ENCODE measurements at places on chromosomes 5 and 9.
A peak's percentile ranks its signal among the peaks of the same experiment; 100 is the strongest.

DNA sequence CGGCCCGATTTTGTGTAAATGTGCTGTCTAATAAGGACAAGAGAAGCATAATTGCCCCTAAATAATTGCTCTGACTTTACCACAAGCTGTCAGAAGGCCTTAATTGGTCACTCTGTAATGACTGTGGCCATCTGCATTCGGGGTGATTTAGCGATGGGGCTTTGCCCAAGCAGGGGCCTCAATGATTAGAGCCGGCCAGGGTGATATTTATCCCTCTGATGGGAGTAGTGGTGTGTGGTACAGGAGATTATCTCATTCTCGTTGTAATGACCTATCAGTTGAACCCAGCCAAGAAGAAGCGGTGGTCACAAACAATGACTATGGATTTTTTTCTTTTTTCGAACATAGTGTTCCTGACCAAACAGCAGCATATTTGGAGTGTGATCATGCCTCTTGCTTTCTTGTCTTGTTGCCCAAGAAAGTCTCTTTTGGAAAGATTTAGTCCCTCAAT is 72.0 kb upstream of the SAP30L start:
- DNase-seq = no peak

DNA sequence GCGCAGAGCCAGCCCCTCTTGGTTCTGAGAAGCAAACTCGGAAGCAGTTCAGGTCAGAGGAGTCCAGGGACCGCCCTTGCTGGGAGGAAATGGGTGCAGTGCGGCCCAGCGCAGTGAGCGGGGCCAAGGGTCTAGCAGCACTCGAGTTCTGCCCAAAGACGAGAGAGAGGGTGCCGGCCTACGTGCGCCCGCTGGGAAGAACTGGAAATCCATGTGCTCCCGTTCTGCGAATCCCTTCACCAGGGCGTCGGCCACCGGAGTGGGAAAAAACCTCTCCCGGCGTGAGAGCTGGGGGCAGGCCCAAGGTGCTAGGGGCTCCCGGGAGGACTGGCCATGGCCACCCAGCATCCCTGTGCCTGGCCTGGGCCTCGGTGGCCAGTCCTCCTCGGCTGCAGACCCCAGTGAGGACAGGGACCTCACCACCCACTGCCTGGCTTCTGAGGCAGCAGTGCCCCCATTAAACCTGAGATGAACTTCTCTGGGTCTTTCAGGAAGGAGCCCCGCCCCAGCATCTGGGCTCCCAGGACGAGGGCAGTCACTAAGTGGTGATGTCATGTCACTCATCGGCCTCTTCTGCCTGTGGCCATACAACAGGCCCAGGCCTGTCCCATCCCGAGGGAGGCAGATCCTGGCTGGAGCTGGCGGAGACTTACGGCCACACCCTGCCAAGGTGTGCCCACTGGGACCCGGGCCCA is 10.6 kb downstream of the TMEM250 start:
- no peak for DNase-seq

DNA sequence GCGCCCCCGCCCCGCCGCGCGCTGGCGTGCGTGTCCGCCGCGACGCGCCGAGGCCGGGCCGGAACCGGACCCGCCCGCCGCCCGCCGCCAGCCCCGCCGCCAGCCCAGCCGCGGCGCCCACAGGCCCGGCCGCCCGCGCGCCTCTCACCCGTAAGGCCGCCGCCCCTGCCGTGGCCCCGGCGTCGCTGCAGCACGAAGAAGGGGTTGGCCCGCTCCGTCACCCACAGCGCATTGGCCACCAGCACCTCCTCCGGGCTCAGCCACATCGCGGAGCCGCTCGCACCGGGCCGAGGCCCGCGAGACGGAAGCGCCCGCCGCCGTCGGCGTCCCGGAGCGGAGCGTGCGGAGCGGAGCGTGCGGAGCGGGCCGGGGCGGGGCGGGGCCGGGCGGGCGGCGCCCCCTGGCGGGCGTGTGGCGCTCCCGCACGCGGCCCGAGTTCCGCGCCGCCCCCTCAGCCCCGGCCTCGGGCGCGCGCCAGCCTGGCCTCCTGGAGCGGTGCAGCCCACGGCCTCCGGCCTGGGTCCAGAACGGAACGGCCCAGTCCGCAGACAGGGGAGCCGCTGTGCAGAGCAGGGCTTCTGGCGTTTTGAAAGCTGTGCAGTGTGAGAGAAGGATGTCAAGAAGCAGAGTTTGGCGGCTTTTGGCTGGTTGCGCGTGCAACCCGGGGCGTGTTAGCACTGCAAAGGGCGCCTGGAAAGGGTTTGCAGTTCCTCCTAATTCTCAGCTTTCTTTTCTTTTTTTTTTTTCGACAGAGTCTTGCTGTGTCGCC is at the start of gene TBC1D9B:
Gene TBC1D9B (minus strand): TSS at position 342 of the 769 bp plus-strand sequence. CDS start 76 bp downstream, at position 266.
- peak; percentile 60 for DNase-seq

GRCh38 chr5:154176181-154176580 is 14.4 kb upstream of the GALNT10 start:
- DNase-seq = no peak

Measured in fibroblast of villous mesenchyme (primary cell).